ENCODE measurements at places on chromosomes 13 and 19. TPM values are rescaled to one million over a fixed set of nuclear protein-coding genes. Genes with fewer than 3 reads are reported as not detected.

Gene ZNF431
- total RNA-seq, result 15.6 TPM

Gene P2RY11
- total RNA-seq, result 24.8 TPM

- H3K27ac ChIP-seq, result no peak overlapping the region
- DNase-seq, result peak; percentile 13
- H3K27me3 ChIP-seq, result peaks cover 45% of the 10 kb centered on the region
- peak overlapping the region; percentile 12 for H3K4me3 ChIP-seq
- no peaks in the 10 kb centered on the region for H3K36me3 ChIP-seq
These were observed 3.4 kb downstream of the SLITRK1 start for GRCh38 chr13:83878691-83879430.

DNA sequence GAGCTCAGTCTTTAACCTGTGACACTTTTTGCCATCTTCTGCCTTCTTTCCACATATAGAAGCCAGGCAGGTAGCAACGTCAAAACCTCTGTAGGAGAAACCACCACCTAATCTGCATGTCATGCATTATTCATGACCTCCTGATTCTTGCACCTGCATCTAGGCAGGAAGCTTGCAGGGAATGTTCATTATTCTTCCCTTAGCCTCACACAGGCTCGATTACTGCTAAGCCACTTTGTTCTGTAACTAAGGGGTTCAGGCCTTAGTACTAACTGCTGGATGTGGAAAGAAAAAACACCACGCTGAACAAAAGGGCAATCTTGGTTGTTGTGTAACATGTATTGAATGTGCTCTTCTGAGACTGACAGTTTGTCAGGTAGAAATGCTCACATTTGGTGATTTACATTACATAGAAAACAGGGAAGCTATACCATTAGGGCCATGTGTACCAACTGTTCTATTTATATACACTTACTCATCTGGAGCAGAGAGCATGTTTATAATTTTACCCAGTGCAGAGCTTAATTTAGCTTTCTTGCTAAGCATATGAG, 366.9 kb downstream of the KLF12 start:
- no peaks in the 10 kb centered on the region for H3K27me3 ChIP-seq
- H3K4me1 ChIP-seq, result peaks cover 34% of the 10 kb centered on the region
- peak overlapping the region; percentile 71 for H3K27ac ChIP-seq
- no peaks in the 10 kb centered on the region for H3K36me3 ChIP-seq

DNA sequence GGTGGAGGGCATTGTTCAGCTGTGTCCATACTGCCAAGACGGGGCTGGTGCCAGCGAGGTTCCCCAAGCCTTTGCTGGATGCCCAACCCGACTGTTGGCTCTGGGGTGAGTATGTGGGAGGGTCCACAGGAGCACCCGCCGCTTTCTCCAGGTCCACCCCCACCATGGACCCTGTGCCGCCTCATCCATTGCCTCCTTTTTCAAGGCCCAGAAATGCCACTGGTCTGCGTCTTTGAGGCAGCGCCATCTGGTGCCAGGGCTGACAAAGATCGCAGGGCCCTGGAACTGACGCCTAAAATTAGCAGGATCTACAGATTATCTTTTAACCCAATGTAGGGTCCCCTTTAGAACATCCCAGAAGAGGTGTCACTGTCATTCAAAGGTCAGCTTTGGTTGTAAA, 34.6 kb downstream of the NFIX start:
- no peaks in the 10 kb centered on the region for H3K36me3 ChIP-seq
- no peaks in the 10 kb centered on the region for H3K27me3 ChIP-seq
- peak overlapping the region; percentile 15 for H3K27ac ChIP-seq
- H3K4me1 ChIP-seq, result peaks cover 100% of the 10 kb centered on the region
- peak overlapping the region; percentile 13 for H3K4me3 ChIP-seq

DNA sequence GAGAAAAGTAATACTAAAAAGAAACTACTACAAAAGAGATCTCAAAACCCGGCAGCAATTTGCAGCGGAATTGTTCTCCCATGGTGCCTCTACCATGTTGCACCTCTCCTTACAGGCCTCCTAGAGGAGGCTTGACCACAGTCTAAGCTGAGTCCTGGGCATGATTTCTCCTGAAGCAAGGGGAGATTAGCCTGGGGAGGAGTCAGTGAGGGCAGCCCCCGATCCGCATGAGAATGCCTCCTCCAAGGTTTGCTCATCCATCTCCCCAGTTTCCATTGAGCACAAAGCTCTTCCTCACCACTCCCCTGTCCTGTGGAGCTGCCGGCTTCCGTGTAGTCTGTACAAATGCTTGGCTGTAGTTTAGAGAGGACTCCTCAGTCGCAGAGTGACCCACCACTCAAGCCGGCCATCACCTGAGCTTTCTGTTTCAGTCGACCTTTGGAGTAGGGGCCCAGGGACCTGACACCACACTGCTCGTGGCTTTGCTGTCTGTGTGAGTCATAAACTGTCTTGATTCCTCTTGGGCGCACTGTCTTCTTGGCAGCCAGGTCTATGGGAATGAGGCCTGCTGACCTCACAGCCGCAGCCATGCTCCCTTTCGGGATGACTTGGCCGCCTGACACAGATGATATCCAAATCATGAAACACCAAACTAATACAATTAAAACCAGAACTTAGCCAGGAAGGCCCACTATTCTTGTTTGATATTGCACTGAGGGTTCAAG, 72.3 kb downstream of the C1QTNF9 start:
- no peaks in the 10 kb centered on the region for H3K4me1 ChIP-seq
- H3K27me3 ChIP-seq, result no peaks in the 10 kb centered on the region
- H3K36me3 ChIP-seq, result no peaks in the 10 kb centered on the region
- no peak overlapping the region for H3K4me3 ChIP-seq

DNA sequence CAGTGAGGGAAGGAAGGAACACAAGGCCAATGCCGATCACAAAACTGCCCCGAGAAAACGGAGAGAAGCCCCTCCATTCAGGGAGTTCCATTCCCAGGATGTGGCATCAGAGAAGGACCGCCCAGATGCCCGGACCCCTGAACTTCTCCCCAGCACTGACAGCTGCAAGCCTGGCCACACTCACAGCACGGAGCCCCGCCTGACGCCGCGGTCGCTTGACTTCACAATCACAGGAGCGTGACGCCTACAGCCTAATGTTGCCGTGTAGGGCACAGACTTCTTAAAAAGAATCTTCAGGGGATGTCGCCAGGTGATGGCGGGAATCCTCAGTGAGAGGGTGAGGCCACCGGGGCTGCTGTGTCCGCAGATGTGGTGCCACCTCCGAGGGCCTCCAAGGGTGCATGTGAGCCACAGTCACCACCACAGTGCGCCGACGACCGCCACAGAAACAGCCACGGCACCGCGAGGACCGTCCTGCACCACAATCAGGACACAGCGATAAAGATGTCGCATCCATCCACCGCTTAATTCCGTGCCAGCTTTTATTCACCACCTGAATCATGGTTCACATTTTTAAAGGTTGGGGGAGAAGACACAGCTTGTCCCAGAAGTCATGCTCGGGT, 77.2 kb downstream of the SPACA7 start:
- H3K4me1 ChIP-seq, result no peaks in the 10 kb centered on the region
- no peak overlapping the region for H3K27ac ChIP-seq
- no peak overlapping the region for H3K4me3 ChIP-seq
- no peaks in the 10 kb centered on the region for H3K36me3 ChIP-seq
- no peak for DNase-seq

Gene LHB
- total RNA-seq, result not detected

GRCh38 chr13:40586886-40587565, 79.4 kb downstream of the FOXO1 start:
- DNase-seq, result no peak
- peaks cover 52% of the 10 kb centered on the region for H3K4me1 ChIP-seq
- no peak overlapping the region for H3K27ac ChIP-seq
- no peaks in the 10 kb centered on the region for H3K27me3 ChIP-seq
- H3K36me3 ChIP-seq, result no peaks in the 10 kb centered on the region
- H3K4me3 ChIP-seq, result no peak overlapping the region

- no peak overlapping the region for H3K4me3 ChIP-seq
- H3K4me1 ChIP-seq, result peaks cover 21% of the 10 kb centered on the region
- no peak overlapping the region for H3K27ac ChIP-seq
- H3K27me3 ChIP-seq, result no peaks in the 10 kb centered on the region
- DNase-seq, result no peak
These were observed 4.0 kb downstream of the TCF3 start for GRCh38 chr19:1648459-1648849.

GRCh38 chr13:109165417-109165904, 536.0 kb downstream of the MYO16 start:
- H3K36me3 ChIP-seq, result no peaks in the 10 kb centered on the region
- DNase-seq, result no peak
- no peak overlapping the region for H3K4me3 ChIP-seq
- H3K4me1 ChIP-seq, result no peaks in the 10 kb centered on the region
- H3K27me3 ChIP-seq, result no peaks in the 10 kb centered on the region

Gene TGFB1
- total RNA-seq, result 54.3 TPM

DNA sequence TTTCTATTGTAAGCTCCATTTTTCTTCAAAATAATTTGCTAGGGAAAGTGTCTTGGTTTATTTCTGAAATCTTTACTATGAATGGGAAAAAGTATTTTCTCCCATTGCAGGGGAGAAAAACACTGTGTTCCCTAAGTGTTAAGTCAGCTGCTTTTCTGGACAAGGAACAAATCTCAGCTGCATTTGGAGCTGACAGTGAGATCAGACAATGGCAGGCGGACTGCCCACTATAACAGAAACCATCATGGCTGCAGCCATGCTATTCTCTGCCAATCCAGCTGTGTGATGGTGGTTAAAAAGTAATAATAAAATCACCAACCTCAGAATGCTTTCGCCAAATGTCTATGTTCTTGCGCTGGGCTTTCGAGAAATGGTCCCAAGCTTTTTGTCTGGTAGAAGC, 302.7 kb downstream of the DNAJC15 start:
- H3K36me3 ChIP-seq, result no peaks in the 10 kb centered on the region
- H3K27ac ChIP-seq, result no peak overlapping the region
- no peaks in the 10 kb centered on the region for H3K4me1 ChIP-seq
- no peak for DNase-seq
- no peaks in the 10 kb centered on the region for H3K27me3 ChIP-seq
- H3K4me3 ChIP-seq, result no peak overlapping the region

DNA sequence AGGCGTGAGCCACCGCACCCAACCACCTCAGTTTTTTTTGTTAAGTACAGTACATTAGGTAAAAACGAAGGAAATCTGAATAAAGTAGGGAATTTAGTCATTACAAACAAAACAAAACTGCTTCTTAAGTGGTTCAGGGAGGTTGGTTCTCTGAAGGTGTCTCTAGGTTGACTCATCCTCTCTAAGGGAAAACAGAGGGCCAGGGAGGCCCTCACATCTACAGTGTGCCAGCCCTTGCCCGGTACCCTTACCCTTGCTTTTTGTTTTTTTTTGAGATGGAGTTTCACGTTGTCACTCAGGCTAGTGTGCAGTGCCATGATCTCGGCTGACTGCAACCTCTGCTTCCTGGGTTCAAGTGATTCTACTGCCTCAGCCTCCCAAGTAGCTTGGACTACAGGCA, 17.2 kb upstream of the JUND start:
- H3K27me3 ChIP-seq, result no peaks in the 10 kb centered on the region
- peaks cover 38% of the 10 kb centered on the region for H3K4me1 ChIP-seq
- H3K4me3 ChIP-seq, result no peak overlapping the region

Gene CYP2F1
- not detected for total RNA-seq

GRCh38 chr13:113209759-113210421, 477 bp downstream of the CUL4A start:
- DNase-seq, result peak; percentile 88
- H3K4me3 ChIP-seq, result peak overlapping the region; percentile 98
- H3K36me3 ChIP-seq, result peaks cover 12% of the 10 kb centered on the region
- peak overlapping the region; percentile 100 for H3K27ac ChIP-seq
- H3K4me1 ChIP-seq, result peaks cover 80% of the 10 kb centered on the region

DNA sequence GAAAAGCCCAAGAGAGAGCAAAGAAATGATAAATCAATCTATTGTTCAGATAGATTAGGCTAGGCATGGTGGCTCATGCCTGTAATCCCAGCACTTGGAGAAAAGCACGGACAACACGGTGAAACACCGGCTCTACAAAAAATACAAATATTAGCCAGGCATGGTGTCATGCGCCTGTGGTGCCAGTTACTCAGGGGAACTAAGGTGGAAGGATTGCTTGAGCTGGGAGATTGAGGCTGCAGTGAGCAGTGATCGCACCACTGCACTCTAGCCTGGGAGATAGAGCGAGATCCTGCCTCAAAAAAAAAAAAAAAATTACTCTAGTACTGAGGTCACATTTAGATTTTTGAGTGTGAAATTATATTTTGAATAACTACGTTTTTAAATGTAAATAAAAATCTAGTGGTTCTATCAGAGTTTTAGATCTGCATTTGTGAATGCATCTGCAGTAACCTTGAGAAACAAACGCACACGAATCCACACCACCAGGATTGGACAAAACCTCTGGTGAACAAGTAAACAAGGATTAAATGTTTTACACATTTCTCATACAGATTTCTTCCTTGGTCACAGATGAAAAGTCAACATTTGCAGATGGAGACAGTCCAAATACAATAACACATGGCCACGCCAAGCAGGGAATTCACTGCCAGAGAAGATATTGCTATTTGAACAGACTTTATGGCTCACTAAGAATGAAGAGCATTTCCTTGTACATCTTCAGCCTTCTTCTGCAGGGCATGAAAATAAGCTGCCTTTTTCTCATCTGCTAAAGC, 917.6 kb downstream of the PCDH9 start:
- DNase-seq, result peak; percentile 54
- no peaks in the 10 kb centered on the region for H3K36me3 ChIP-seq
- H3K4me3 ChIP-seq, result no peak overlapping the region
- H3K4me1 ChIP-seq, result peaks cover 15% of the 10 kb centered on the region

Measured in stomach (tissue), 19 donors.